ENCODE measurements at places on chromosomes 6 and 20.

DNA sequence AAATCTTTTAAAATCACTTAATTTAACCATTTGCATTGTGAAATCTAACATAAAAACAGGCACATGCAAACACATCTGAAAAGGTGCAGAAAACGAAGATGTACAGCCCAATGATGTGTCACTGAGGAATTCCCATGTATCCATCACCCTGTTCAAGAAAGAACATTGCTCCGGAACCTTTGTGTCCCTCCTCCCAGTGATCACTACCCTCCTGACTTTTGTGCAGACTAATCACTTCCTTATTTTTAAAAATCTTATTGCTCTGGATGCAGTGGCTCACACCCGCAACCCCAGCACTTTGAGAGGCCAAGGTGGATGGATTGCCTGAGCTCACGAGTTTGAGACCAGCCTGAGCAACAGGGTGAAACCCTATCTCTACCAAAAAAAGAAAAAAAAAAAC, 14.6 kb downstream of the GINS1 start:
- no peak for DNase-seq

- no peak for DNase-seq
Observed at GRCh38 chr6:10520468-10520867, 683 bp upstream of the GCNT2 start.

DNA sequence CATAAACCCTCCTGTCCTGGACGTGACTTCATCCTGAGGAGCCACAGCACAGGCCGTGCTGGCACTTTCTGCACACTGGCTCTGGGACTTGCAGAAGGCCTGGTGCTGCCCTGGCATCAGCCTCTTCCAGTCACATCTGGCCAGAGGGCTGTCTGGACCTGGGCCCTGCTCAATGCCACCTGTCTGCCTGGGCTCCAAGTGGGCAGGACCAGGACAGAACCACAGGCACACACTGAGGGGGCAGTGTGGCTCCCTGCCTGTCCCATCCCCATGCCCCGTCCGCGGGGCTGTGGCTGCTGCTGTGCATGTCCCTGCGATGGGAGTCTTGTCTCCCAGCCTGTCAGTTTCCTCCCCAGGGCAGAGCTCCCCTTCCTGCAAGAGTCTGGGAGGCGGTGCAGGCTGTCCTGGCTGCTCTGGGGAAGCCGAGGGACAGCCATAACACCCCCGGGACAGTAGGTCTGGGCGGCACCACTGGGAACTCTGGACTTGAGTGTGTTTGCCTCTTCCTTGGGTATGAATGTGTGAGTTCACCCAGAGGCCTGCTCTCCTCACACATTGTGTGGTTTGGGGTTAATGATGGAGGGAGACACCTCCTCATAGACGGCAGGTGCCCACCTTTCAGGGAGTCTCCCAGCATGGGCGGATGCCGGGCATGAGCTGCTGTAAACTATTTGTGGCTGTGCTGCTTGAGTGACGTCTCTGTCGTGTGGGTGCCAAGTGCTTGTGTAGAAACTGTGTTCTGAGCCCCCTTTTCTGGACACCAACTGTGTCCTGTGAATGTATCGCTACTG, 22.0 kb upstream of the PYGB start:
- no peak for DNase-seq

- no peak for DNase-seq
Observed at GRCh38 chr6:130615816-130616215, 211.4 kb upstream of the SMLR1 start.

- DNase-seq: no peak
Observed at GRCh38 chr6:44388135-44388487, 605 bp downstream of the CDC5L start.

DNA sequence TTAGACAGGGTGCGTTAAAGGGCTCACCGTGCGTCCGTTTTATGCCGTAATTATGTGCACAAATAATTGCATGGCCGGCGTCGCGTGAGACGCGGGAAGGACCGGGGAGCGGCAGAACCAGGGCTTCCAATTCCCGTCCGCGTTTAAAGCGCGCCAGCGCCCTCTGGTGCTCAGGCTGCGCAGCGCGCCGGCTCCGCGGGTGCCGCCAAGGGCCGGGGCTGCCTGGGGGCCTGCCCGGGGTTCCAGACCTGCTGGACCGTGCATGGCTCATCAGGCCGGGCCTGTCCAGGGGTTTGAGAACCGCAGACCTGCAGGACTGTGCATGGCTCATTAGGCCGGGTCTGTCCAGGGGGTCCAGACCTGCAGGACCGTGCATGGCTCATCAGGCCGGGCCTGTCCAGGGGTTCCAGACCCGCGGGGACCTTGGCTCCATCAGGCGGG, 369.0 kb downstream of the THBS2 start:
- DNase-seq: peak; percentile 89

- DNase-seq: no peak
Observed at GRCh38 chr6:42125663-42126062, 16.8 kb downstream of the C6orf132 start.

GRCh38 chr6:91678679-91679446, 1092.0 kb upstream of the MAP3K7 start:
- no peak for DNase-seq

DNA sequence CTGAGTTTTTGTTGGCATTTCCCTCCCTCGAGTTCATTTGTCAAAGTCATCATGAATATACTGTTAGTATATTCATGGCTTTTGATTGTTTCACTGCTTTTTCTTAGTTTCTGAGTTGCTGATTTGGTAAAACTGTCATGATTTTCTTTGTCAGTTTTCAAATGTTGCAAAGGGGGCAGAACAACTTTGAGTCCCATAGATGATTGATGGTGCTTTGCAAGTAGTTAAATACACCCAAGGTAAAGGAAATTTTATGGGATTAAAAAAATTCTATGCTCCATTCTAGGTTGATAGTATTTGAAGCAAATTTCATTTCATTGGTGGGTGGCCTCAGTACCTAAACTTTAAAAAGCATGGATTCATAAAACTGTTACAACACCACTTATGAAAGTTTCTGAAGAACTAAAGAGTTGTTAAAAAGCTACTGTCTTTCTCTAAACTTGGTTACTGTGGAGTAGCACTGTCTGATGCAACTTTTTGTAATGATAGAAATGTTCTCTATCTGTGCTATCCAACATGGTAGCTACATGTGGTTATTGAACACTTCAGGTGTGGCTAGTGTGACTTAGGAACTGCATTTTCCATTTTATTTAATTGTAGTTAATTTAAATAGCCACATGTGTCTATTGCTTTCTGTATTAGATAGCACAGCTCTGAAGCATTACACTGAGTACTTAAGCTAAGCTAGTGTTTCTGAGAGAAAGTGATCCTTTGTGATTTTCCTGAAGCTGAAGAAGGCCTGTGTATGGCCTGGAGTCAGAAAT, 153.6 kb downstream of the ZFAND3 start:
- no peak for DNase-seq

DNA sequence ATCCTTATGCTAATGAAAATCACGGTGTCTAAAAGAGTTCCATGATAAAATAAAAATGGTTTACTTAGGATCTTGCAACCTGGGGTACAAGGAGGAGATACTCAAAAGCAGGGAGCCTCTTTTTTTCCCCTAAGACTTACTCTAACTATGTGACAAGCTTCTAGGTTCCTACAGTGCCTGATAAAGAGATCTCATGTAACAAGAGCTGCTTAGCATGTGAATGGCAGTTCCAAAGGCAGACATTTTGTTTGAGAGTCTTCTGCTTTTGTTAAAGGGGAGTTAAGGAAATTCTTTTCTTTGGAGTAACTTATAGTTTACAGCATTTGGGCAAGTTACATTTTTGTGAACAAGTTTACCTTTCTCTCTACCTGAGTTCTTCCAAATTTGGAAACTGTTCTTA, 945.8 kb upstream of the ADGRB3 start:
- DNase-seq: no peak

- no peak for DNase-seq
Observed at GRCh38 chr6:4906293-4907276, 97.3 kb downstream of the RPP40 start.

GRCh38 chr6:45813943-45814342, 201.7 kb downstream of the CLIC5 start:
- no peak for DNase-seq

GRCh38 chr6:3181105-3181504, 23.8 kb upstream of the TUBB2A start:
- no peak for DNase-seq

- no peak for DNase-seq
Observed at GRCh38 chr6:41884957-41885356, 10.2 kb downstream of the USP49 start.

DNA sequence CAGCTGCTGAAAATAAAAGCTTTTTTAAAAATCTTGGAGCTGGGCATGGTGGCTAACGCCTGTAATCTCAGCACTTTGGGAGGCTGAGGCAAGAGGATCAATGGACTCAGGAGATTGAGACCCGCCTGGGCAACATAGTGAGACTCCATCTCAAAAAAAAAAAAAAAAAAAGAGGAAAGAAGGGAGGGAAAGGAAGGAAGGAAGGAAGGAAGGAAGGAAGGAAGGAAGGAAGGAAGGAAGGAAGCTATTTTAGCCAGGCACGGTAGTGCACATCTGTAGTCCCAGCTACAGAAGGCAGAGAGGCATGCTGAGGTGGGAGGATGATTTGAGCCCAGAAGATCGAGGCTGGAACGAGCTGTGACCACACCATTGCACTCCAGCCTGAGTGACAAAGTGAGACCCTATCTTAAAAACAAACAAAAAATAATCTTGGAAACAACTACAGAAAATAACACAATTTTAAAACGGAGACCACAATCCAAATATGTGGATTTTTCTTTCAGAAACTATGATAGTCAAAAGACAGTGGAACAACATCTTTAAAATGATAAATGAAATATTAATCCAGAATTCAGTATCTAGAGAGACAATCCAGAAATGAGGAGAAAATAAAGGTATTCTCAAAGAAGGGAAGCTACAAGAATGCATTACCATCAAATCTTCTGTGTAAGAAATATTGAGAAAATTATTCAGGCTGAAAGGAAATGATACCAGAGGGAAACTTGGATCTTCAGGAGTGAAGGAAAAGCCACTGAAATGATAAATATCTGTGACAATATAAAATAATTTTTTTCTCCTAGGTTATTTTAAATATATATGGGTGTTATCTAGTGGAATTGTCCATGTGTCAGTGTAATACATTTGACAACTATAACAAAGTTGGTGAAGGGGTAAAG, 182.0 kb downstream of the GPX5 start:
- no peak for DNase-seq

- no peak for DNase-seq
Observed at GRCh38 chr6:159313018-159313417, 143.8 kb downstream of the FNDC1 start.

GRCh38 chr20:46070215-46070900, 19.4 kb downstream of the NCOA5 start:
- no peak for DNase-seq

- DNase-seq: no peak
Observed at GRCh38 chr6:10315658-10316372, 99.1 kb downstream of the TFAP2A start.

DNA sequence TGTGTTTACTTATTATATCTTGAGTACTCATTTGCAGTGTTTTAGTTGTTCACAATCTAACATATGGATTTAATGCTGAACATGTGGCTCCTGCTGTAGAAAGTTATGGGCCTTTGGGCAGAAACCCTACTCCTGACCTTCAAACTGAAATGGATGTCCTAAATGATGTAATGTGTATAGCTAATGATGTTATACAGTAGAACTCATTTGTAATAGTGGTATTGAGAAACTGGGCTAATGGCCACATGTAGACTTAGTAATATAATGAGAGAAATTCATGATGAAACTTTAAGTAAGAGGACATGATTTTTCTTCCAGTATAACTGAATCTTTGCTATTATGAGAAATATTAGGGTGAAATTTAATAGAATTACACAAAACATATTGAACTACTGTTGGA, 121.3 kb upstream of the PTPRK start:
- no peak for DNase-seq

DNA sequence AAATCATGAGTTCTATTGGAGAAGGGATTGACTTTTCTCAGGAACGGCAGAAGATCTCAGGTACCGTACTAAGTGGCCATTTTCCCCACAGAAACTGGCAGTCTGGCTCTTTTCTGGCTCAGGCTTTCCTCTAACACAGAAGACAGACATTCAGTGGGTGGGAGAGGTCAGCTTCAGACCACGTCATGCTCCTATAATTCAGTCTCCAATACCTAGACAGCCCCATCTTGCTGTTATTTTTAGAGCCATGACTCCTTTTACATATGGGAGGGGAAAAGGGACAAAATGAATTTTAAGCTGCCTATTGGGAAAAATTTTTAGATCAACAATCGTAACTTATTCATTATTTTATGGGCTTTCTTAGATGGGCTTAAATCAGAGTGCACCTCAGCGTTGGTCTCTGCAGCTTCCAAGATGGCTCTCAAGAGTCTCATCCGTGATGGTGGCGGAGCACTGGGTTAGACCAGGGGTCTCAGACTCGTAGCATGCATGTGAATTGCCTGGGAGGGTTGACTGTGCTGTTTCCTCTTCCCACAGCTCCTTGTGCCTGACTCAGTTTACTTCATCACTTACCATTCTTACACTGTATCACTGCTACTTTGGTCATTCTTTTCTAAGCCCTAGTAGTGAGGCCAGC, 86.9 kb downstream of the TCP11 start:
- DNase-seq: no peak

- no peak for DNase-seq
Observed at GRCh38 chr6:88650029-88650619, 313.3 kb downstream of the RNGTT start.

GRCh38 chr20:20292472-20292871, 75.4 kb upstream of the INSM1 start:
- no peak for DNase-seq

DNA sequence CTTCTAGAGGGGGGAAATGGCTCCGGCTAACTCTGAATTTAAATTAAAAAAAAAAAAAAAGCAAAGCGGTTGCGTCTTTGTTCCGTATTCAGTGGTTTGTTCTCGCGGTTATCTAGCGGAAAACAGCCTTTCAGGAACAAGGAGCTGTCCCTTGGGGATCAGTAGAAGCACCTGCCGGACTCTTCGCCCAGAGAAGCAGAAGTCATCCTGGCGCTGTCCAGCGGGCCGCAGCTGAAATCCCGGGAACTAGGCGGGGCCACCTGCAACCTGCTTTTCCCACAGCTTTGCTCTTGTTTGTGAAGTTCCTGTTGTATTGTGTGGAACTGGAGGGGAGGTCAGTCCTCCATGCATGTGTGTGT, 43.9 kb upstream of the GJE1 start:
- peak; percentile 61 for DNase-seq

GRCh38 chr20:33640287-33640686, 21.8 kb upstream of the C20orf144 start:
- no peak for DNase-seq

Data from upper lobe of right lung (tissue), 1 donor.